Vein endothelial cell (primary cell): ENCODE measurements at places on chromosomes 6 and 20. TPM values are rescaled to one million over a fixed set of nuclear protein-coding genes. Genes with fewer than 3 reads are reported as not detected.

Gene WFDC2
- total RNA-seq = not detected in 2 replicates

Gene LAMA2
- 1.6 and 2.6 TPM in 2 replicates for total RNA-seq

Gene PDYN
- not detected in 2 replicates for total RNA-seq

Gene NKAPL
- 0.33 and 0.57 TPM in 2 replicates for total RNA-seq

Gene ELOVL2
- total RNA-seq = not detected in 2 replicates

Gene RBBP9
- total RNA-seq = 16.3 and 23.4 TPM in 2 replicates

Gene TBC1D20
- 33.3 and 34.2 TPM in 2 replicates for total RNA-seq

Gene JARID2
- total RNA-seq = 11.8 and 13.1 TPM in 2 replicates

Gene IPCEF1
- 0.96 and 2.3 TPM in 2 replicates for total RNA-seq

Gene RFX6
- not detected in 2 replicates for total RNA-seq

Gene TRIM15
- total RNA-seq = not detected in 2 replicates

Gene TTBK1
- total RNA-seq = 0.10 TPM in 1 of 2 replicates, not detected in the other

Gene THBD
- total RNA-seq = 55.2 and 68.9 TPM in 2 replicates

Gene HSPA12B
- 3.9 and 11.1 TPM in 2 replicates for total RNA-seq

Gene MOCS3
- 9.5 TPM in 2 replicates for total RNA-seq

Gene ZGPAT
- 18.0 and 25.2 TPM in 2 replicates for total RNA-seq

Gene FBXL4
- total RNA-seq = 9.8 and 14.2 TPM in 2 replicates

Gene PROCR
- 243 and 351 TPM in 2 replicates for total RNA-seq

Gene CGAS
- 3.3 and 6.3 TPM in 2 replicates for total RNA-seq
